ENCODE measurements at places on chromosomes 3 and 15.

- no peak for DNase-seq
Observed at GRCh38 chr15:97728791-97729190, 231.7 kb upstream of the ARRDC4 start.

GRCh38 chr3:57745101-57745500 is 11.0 kb upstream of the SLMAP start:
- no peak for DNase-seq

DNA sequence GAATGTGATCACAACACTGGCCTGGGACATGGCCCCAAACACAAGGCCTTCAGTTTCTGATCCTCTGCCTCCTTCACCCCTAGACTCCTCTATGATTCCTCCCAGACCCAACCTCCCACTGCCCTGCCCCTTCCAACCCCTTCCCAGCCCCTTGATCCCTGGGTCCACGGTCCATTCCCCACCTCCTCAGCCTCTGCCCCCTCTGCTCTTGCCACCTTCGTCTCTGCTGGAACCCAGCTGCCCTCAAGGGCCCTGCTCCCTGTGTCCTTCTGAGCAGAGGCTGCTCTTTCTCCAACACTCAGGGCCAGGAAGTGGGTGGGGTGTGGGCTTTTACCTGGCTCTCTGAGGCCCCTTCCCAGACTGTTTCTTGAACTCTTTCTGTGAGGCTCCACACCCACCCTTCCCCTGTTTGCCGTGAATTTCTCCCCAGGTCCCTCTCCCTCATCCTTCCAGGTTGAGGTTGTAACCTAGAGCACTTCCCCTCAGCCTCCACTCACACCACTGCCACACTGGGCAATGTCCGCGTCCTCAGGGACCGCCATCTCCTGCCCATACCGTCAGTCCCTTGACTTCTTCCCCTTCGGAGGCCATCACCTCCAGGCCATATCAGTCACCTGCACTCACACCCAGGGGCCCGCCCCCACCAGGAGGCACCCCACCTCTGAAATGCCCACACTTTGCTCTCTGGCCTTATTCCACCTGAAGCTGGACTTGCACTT is 18.7 kb upstream of the SLCO2A1 start:
- no peak for DNase-seq

DNA sequence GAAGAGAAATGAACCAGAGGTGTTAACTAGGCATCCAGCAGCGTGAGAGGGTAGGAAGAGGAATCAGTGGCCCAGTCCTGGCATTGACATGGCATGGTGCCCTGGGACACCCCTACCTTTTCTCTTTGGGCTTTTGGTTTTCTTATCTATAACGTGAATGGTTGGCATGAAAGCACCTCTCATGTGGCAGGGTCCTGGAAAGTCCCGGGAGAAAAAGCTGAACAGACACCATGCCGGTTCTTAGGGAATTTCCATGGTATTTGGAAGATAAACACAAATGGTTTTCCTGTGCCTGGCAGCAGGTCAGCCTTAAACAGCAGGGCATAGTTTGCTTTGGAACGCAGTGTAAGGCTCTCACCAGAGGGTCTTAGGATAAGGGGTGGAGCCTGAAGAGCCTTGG is 15.4 kb downstream of the ARNT2 start:
- DNase-seq = no peak

DNA sequence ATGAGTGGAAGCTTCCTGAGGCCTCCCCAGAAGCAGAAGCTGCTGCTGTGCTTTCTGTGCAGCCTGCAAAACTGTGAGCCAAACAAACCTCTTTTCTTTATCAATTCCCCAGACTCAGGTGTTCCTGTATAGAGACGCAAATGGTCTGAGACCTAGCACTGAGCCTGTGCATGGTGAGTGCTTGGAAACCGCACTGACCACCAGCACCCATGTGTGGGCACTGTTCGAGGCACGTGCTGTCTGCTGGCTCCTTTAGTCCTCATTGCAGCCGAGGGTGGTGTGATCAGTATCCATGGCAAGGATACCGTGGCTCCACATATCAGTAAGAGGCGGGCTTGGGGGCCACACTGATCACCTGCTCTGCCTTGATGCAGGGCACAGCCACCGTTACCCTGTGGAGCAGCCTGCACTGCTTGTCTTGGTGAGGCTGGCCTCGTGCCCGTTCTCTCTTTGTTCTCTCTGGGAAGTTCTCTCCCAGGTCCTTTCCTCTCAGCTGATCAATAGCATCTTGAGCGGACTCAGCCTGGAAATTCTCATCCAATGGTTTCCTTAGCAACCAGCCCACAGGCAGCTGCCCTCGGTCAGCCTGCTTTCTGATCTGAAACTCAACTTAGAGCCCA is 101.0 kb downstream of the PLXNA1 start:
- no peak for DNase-seq

DNA sequence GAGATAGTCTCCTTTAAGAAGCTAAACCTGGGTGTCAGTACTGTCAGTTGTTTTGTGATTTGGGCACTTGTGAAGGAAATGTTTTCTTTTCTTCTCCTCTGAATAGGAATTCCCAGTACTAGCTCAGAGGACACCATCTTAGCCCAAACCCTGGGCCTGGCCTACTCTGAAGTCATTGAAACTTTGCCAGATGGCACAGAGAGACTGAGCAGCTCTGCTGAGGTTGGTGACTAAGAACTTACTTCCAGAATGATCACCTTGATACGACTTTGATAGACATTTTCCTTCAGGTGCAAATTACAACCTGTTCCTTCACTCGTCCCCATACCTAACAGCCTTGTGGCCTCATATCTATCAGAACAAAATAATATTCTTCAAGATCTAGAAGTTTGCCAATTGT is 100.2 kb downstream of the LARS2 start:
- DNase-seq = no peak

DNA sequence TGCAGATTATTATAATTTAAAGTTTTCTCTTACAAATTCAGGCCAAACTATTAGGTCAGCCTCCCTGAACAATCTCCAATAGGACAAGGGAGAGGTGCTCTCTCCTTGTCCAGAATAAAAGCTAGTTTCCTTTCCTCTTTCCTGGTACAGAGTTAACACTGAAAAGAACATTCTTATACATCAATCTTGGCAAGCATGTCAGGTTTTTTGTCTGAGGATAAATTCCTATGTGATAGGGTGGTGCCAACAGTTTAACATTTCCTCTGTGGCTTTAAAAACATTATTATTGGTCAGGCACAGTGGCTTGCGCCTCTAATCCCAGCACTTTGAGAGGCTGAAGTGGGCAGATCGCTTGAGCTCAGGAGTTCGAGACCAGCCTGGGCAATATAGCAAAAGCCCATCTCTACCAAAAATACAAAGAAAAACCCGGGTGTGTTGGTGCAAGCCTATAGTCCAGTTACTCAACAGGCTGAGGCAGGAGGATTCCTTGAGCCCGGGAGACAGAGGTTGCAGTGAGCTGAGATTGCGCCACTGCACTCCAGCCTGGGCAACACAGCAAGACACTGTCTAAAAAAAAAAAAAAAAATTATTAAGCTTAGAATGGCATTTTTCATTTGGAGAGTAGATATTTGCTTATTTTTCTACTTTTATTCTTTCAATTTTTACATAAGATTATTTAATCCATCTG is 13.7 kb upstream of the ULK4 start:
- DNase-seq = no peak

- DNase-seq = no peak
Observed at GRCh38 chr15:81504170-81504905, 130.3 kb upstream of the TMC3 start.

DNA sequence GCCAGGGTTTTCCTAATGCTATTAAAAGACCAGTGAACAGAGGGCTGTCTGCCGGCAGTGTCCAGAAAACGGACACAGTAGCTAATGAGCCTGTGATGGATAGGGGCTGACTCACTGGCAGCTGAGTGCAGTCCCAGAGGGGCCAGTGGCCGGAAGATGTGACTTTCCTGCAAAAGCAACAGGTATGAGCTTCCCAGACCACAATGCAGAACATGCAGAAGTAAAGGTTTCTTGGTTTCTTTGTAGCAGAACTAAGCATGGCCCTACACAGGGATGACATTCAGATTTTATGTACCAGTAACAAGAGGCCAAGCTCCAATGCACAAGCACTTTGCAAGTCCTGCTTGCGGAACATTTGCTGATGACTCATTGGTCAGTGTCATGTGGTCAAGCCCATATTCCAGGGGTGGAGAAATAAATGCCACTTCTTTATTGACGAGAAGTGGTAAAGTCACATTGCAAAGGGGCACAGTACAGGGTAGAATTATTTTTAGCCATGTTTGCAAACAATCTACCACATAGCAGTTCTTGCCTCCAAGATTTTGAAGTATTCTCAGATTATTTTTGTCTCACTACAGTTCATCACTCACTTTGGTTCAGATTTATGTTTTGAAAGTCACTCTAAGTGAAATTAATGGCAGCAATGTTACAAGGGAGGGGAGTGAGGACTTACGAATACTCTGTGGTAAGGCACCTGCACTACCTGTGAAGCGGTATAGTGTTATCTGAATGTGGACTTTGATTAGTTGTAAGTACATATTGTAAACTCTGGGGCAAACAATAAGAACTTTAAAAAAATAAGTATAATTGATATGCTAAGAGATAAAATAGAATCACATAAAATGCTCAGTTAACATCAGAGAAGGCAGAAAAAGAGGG is 263.3 kb downstream of the ABHD5 start:
- no peak for DNase-seq

DNA sequence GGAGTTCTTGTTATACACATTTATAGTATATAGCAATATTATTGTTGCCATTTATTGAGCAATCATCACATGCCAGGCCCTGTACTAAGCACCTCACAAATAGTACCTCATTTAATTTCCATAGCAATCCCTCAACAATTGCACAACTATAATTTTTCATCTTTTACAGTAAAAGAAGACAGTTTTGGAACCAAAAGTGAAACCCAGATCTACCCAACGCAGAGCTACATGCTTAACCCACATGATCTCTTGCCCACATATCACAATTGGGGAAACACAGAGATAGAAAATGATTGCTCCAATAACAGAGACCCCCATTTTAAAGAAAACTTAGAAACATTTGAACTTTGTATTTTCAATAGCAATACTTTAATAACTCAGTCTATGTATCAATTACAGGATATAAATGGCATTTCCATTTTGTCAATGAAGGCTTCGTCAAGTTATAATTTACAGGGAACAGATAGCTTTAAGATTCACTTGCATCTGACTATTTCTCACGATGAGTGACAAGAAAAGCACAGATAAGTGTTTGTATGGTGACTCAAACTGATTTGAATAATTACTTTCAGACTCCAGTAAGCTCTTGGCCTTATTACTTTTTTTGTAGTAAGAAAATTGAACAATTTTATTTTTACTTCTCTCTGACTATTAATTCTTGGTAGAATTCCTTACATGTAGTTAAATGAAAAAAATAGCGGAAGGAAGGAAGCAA is 38.7 kb upstream of the CCDC50 start:
- no peak for DNase-seq

- no peak for DNase-seq
Observed at GRCh38 chr15:22227411-22228100, 147.2 kb downstream of the OR4M2 start.

DNA sequence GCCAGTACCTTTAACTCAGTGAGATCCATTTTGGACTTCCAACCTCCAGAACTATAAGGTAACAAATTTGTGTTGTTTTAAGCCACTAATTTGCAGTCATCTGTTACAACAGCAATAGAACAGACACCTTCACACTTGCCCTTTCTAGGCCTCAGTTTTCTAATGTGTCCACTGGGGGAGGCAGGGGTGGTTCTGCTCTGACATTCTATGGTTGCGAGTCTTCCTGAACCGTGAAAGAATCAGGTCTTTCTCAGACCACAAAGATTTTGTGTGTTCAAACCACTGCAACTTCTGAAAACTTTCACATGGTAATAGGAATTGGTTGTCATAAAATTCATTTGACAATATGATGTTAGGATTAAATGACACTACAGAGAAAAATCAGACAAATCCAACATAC is 26.8 kb upstream of the CSTA start:
- no peak for DNase-seq

GRCh38 chr3:4906107-4906621 is 73.1 kb upstream of the BHLHE40 start:
- DNase-seq = peak; percentile 45

DNA sequence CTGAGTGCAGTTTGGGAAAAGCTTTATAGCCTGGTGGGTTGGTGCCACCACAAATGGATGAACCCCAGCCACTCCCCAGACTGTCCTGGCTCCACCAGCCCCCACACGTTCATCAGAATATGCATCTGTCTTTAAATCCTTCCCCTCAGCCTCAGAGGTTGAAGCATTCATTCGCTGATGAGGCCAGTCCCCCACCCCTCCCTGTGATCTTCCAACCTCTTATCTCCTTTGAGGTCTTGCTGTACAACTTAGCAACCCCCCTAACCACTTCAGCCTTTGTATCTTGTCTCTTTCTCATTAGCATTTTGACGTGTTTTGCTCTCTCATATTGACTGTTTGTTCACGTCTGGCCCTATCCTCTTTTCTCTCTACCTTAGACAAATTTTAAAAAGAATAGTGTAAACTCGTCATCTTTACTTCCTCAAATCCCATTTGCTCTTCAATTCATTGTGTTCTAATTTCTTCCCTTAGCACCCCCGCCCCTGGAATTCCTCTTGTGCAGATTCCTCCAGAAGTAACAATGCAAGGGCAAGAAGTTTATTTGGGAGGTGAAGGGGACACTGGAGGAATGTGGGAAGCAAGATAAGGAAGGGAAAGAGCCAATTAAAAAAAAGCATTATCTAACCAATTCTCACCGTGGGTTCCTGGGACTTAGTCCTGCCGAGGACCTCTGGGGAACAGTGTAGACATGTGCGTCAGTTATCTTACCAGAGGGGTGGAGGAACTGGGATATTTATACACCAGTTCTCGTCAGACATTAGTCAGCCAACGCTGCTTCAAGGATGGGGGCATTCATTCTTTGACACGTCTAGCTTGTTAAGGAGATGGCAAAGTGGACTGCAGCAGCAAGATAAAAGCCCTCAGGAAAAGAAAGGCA is 38.6 kb downstream of the MOBP start:
- DNase-seq = no peak

- no peak for DNase-seq
Observed at GRCh38 chr3:179464323-179465092, 13.2 kb upstream of the GNB4 start.

DNA sequence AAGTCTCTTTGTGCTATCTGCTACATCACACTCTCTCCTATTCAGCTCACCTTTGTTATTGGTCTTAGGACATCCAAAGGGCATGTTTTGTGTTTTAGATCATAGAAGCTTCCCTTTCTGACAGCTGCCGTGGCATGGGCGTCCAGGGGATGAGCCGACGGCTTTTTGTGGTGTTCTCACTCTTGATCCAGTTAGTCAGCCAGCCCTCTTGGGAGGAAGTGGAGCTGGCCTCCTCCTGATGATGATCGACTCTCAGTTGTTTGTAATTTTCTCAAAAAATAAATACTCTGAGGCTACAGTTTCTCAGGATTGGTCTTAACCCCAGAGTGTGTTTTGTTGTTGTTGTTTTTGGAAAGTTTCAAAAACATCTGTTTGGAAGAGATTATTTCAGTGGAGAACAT is 34.4 kb downstream of the BOC start:
- no peak for DNase-seq

All from NCI-H1417 treated with DMSO at 0.1 percent for 48 hours (cell line).